Naive thymus-derived CD4-positive, alpha-beta T cell (primary cell): ENCODE measurements at places on chromosomes 12 and 14. TPM values are rescaled to one million over a fixed set of nuclear protein-coding genes. Genes with fewer than 3 reads are reported as not detected.

- no peak for DNase-seq
Measured at GRCh38 chr12:19783547-19784444, 344.5 kb downstream of the AEBP2 start.

DNA sequence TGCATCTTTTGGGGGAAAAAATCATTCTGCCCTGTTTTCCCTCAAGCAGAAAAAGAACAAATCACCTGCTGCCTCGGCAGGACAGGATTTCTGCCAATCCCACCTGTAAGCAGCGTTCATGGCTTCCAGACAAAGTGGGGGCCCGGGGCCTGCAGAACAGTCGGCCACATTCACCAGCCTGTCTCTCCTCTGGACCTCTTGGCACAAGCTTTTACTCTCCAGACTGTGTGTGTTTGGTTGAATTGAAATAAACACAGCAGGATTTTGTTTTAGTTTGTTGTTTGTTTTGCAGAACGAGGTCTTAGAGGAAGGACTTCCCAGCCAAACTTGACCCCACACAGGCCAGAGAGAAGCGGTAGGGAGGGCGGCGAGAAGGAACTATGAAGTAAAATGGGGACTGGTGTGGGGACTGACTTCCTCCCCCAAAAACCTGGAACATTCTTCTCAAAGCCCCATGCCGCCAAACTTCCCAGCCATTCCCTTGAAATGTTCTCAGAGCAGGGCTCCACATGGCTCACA, 41.7 kb upstream of the FOS start:
- no peak for DNase-seq

- no peak for DNase-seq
Measured at GRCh38 chr12:11795913-11796459, 146.5 kb downstream of the ETV6 start.

DNA sequence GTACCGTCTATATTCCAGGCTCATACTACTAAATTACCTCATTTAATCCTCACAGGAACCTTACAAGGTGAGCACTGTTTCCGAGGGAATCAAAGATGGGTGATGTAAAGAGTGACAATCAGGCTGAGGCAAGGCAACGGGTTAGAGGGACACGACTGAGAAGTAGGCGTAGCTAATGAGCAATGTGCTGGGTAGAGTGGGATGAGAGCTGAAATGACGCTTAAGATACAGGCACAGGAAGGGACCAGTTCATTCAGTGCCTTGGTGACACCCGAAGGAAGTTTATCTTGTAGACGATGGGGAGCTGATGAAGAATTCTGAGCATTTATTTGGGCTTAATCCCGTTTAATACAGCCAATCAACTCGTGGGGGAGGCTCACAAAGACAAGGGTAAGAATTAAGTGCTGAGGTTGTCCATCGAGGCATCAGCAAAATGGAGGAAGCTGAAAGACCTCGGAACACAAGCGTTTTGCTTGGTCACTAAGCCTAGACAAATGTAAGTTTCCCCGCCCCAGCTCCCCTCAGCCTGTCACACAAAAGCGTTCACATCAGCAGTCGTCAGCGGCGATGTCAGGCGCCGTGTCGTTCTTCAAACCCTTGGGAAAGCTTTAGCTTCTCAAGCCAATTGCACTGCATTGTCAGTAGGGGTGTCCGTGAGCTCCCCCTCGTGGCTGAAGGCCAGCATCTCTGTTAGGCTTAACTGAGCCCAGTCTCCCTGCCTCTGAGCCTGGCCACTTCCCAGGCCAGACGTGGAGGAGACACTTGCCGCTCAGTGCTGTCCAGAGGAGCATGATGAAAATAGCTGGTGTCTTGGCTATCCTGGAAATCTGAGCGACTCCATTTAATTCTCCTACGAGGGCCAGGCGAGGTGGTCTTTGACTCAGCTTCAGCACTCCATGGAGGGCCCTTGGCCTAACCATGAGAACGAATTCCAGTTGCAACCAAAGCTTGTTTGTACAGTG, 288.5 kb upstream of the G2E3 start:
- DNase-seq, result peak; percentile 15

- DNase-seq, result no peak
Measured at GRCh38 chr12:3307389-3307788, 183.6 kb upstream of the PRMT8 start.

GRCh38 chr14:69629225-69630127, 18.1 kb downstream of the SUSD6 start:
- no peak for DNase-seq

- no peak for DNase-seq
Measured at GRCh38 chr12:16454481-16454880, 107.0 kb downstream of the MGST1 start.

DNA sequence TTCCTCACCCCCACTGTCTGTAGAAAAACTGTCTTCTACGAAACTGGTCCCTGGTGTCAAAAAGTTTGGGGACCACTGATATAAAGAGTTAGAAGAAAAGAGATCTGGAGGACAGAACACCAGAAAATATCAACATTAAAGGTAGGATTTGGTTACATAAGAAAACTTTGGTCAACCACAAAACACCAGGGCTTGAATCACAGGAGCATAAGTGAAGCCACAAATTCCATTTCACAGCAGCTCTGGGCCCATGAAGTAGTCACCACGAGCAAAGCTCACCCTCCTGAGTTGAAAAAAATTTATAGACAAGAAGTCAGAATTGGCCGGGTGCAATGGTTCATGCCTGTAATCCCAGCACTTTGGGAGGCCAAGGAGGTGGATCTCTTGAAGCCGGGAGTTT, 19.4 kb downstream of the RALGAPA1 start:
- DNase-seq, result no peak

DNA sequence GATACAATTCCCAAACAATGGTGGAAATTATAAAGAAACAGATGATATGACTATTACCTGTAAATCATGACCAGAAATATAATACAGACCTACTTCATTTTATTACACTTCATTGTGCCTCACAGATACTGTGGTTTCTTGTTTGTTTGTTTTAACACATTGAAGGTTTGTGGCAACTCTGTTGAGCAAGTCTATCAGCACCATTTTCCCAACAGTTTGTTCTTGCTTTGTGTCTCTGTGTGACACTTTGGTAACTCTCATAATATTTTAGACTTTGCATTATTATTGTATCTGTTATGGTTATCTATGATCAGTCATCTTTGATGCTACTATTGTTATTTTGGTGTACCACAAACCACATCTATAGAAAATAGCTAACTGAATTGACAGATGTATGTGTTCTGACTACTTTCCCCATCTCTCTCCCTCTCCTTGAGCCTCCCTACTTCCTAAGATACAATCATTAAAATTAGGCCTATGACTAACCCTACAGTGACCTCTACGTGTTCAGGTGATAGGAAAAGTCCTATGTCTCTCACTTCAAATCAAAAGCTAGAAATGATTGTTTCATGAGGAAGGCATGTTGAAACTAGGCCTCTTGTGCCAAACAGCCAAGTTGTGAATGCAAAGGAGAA, 49.1 kb downstream of the FBXO33 start:
- no peak for DNase-seq

DNA sequence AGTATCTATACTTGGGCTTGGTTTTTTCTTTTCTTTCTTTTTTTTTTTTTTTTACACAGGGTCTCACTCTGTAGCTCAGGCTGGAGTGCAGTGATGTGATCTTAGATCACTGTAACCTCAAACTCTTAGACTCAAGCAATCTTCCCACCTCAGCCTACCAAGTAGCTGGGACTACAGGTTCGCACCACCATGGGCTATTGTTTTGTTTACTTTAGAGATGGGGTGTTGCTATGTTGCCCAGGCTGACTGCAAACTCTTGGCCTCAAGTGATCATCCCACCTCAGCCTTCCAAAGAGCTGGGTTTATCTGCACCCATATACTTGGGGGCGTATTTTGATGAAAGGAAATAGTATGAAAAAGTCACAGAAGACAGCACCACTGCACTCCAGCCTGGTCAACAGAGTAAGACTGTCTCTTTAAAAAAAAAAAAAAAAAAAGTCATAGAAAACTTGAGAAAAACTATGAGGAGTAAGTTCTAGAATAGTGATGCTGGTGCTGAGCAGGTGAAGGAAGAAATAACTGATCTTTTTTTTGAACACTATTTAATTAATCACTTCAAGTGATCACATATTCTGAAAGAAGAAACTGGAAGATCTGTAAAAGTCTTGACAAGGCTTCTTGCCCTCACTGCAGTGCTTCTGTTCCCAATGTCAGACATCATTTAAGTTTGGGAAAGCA, 53.8 kb upstream of the NPFF start:
- no peak for DNase-seq

DNA sequence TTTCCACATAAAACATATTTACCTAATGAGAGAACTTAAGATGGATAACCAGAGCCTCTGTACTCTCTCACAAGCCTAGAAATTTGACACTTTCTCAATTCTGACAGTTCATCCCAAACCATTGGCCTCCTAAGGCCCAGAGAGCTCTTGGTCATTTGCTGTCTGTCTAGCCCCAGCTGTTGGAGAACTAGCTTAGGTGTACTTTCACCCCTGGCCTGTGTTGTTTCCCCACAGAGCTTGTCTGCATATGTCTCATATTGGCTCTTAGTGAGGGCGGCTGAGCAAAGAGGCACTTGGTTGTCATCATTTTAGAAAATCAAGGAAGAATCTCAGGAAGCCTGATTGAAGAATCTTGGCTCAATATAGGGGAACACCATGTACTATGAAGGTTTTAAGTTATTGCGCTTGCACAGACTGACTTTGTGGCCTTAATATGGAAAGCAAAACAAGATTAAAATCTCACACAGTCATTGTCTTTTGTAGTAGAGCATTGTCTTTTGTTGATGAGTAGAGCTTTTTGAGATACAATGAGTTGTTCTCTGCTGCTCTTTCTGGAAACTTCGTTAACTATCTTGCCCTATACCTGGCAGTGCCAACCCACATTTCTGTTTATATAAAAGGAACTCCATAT, 324.6 kb downstream of the RAD51B start:
- no peak for DNase-seq

DNA sequence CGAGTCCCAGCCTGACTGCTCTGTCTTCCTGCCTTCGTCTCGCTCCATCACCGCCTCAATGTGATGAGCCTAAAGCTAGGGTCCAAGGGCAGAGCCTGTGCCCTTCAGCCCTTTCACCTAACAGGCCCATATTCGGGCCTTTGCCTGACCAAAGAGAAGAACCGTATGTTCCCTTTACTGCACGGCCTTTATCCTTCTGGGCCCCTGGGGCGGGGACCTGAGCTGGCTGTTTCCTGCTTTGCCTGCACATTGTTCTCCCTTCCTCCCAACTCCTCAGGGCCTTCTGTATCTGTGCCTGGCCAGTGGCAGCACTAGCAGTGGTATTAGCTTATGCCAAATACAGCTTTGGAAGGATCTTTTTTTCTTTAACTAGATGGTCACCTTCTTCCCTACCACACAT, 8.5 kb upstream of the MYL6B start:
- no peak for DNase-seq

- DNase-seq, result peak; percentile 12
Measured at GRCh38 chr14:96501217-96501739, 904 bp upstream of the PAPOLA start.

- DNase-seq, result no peak
Measured at GRCh38 chr12:93682846-93683261, 5.7 kb downstream of the CRADD start.

DNA sequence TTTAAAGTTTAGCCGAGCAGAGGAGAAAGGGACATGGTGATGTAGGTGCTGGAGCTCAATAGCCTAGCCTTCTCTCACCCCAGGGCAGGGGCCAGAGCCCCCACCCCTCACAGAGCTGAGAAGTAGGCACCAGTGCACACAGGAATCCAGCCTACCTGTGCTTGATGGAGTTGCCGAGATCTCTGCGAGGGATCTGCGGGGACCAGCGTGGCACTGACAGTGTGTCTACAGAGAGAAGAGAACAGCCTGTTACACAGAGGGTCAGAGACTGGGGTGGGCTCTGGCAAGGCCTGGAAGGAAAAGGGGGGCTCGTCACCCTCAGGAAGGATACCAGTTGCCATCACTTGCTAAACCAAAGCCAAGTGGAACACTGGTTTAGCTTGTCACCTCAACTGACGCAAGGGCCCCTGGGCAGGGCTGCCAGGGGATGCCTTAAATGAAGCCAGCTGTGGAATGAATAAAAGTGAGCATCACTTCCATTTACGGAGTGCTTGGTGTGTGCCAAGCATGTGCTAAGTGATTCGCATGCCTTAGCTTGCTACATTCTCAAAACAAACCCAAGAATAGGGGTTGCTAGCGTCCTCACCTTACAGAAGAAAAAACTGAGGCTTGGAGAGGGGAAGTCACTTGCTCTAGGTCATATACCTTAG, 220.8 kb upstream of the NOS1 start:
- DNase-seq, result no peak

GRCh38 chr12:4027412-4027811, 154.2 kb upstream of the PARP11 start:
- DNase-seq, result peak; percentile 66

GRCh38 chr12:119803381-119803791, 73.7 kb downstream of the CIT start:
- DNase-seq, result no peak

DNA sequence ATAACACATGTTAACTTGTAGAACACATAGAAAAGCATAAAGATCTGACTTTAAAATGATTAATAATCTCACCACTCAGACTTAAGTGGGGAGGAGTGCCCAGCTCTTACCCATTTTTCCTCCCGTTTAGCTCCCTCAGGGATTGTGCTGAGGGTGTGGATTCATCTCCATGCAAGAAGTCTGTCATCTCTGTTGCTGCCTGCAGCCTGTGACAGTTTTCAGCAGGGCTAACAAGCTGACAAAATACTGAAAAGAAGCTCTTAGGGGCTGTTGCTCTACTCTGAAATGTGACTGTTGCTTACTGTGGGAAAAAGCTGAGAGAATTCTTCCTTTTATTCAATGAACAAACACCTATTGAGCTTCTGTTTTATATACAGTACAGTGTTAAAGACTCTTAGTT, 216.2 kb downstream of the CPNE8 start:
- no peak for DNase-seq

GRCh38 chr12:131735476-131736445, 24.9 kb downstream of the SFSWAP start:
- DNase-seq, result no peak

- DNase-seq, result no peak
Measured at GRCh38 chr12:19689226-19689625, 249.9 kb downstream of the AEBP2 start.

GRCh38 chr12:29333178-29333577, 47.8 kb downstream of the ERGIC2 start:
- DNase-seq, result no peak

GRCh38 chr12:49535921-49536525, 2.8 kb upstream of the KCNH3 start:
- DNase-seq, result no peak

DNA sequence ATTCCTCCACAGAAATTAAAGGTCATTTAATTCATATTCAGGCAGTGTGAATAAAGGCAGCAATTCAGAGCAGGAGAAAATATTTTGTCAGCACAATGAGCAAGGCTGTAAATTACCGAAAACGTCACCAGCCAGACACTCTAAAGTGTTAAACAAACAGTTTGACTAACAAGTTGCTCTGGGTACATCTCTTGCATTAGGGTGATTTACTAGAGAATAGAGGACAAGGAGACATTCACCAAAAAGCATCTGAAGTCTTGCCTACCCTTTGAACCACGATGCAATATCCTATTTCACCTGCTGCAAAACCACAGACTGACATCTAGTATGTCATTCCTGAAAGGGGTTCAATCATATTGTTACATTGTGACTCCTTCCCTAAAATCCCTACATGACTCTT, 27.1 kb upstream of the GPHB5 start:
- no peak for DNase-seq

GUCY2C gene
- total RNA-seq, result not detected

TAS2R13 gene
- total RNA-seq, result 1.8 TPM

ADIPOR2 gene
- 39.7 TPM for total RNA-seq

SSPN gene
- total RNA-seq, result 0.22 TPM

CATSPERB gene
- 1.5 TPM for total RNA-seq

KRT5 gene
- total RNA-seq, result not detected in 2 replicates

C1R gene
- total RNA-seq, result 1.6 TPM

SLC17A8 gene
- not detected for total RNA-seq
